ENCODE measurements at places on chromosomes 5 and 9. TPM values are rescaled to one million over a fixed set of nuclear protein-coding genes. Genes with fewer than 3 reads are reported as not detected.

DMRT3 gene
- total RNA-seq, result not detected

DNA sequence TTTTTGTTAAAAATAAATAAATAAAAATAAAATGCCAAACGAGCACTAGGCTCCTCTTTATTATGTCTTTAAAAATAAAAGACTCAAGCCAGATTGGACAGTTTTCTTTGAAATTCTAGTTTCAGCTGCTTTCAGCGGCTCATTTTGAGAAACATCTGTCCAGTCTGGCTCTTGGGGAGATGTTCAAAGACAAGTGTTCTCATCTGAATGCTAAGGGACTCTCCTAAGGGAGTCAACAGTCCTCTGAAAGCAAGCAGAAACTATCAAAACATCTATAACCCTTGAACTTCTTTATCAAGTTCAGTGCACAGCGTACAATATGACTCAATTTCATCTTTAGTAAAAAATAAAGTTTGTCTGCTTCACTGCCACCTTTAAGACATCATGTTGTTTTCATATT, 886.2 kb upstream of the DMAC1 start:
- DNase-seq, result no peak

DNA sequence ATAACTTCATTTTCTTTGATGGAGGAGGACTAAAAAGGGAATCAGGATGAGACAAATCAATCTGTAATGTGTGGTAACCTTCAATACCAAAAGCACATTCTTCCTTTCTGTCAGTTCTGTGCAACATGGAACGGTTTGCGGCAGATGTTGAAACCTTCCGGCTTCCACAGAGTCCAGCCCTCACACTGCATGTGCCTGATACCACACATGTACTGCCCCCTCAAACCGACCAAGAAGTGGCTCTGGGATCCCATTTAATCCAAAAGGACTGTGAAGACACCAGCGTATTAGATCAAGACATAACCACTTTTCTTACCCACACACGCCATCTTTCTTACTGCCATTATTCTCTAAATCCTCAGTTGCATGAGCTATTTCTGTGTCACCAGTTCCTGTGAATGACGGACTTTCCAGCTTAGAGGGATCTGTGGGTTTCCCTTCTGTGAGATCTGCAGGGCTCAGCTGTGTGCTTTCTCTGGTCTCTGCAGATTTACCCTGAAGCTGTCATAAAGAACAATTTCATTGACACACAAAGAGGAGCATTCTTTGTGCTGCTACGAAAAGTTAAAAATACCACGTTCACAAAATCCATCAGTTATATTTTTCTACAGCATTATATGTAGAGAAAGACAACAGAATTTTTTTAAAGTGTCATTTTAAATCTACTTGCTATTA, 25.8 kb downstream of the NSUN2 start:
- no peak for DNase-seq

CARTPT gene
- not detected for total RNA-seq

DNA sequence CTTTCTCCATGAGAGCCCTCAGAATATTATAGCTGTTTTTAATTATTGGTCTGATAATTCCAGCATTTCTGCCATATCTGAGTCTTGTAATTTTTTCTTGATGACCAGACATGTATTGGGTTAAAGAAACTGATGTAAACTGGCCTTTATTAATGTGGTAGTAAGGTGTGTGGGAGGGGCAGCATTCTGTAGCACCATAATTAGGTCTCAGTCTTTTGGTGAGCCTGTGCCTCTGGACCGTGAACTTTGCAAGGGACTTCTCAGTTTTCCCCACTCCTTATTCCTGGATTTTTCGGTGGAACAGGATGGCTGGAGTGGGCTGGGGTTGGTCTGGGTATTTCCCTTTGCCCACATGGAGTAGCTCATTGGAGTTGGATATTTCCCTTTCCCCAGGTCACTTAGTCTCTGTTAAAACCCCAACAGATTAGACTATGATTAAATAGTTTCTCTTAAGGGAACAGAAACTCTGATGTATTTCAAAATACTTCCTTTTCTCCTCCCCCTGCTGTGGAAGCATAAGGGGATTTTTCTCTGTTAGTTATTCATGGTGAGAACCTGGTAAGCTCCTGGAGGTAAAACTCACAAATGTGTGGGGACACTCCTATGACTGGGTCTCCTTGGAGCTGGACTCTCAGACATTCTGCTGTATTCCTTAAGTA, 52.4 kb downstream of the FSD1L start:
- no peak for DNase-seq

APBA1 gene
- 1.7 TPM for total RNA-seq

- peak; percentile 47 for DNase-seq
Observed at GRCh38 chr9:69326261-69326660, 1.2 kb downstream of the ENTREP1 start.

DNA sequence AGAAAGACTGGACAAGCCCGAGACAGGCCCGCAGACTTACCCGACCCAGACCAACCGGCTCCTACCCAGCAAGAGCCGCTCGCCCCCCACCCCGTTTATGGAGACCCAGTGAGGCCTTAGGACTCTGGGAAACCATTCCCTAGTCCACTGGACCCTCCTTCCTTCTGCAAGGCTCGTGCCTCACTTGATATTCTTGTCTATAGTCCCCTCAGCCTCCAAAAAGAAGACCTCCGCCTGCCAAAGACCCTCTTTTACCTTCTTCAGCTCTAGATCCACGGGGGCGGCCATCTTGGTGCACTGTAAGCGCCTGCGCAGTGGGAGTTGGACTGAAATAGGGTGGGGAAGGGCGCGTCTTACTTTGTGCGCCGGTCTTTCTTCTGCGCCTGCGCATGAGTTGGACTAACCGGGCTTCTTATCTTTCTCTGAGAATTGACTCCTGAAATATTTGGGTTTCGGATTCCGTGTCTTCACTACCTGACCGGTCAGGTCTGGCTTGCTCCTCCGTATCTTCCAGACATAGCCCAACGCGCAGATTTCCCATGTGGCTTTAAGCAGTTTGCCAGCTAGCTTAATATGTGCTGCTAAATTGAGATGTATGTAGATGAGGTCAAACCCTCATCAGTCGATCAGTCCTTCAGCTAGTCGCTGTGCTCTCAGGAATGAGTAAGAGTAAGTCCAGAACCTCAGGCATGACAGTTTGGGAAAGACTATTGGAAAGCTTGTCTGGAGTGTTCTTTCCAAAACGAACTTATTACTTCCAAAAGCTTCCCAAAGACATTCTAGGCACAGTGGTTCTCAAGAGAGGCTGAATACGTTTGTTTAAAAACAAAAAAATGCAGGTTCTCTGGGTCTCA, at the start of gene PFDN1:
Gene PFDN1 (minus strand): TSS at position 316 of the 854 bp plus-strand sequence. CDS start 28 bp downstream, at position 288.
- peak; percentile 95 for DNase-seq

DROSHA gene
- total RNA-seq, result 41.5 TPM

GRM6 gene
- total RNA-seq, result not detected

DNA sequence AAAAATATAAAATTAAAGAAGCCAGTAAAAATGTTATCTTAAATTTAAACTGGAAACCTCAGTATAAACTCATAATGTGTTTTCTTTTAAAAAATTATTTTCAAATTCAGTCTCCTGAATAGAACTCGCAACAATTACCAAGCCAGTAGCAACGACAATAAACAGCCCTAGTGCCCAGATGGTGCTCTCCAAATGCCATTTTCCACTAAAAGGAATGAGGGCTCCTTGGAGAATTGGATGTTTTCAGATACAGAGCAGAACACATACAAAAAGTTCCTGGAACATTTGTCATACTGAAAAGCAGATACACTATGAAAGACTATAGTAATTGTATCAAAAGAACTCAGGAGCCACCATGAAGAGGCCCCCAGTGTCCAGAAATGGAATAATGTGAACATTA, 97.4 kb downstream of the TMC1 start:
- no peak for DNase-seq

DNA sequence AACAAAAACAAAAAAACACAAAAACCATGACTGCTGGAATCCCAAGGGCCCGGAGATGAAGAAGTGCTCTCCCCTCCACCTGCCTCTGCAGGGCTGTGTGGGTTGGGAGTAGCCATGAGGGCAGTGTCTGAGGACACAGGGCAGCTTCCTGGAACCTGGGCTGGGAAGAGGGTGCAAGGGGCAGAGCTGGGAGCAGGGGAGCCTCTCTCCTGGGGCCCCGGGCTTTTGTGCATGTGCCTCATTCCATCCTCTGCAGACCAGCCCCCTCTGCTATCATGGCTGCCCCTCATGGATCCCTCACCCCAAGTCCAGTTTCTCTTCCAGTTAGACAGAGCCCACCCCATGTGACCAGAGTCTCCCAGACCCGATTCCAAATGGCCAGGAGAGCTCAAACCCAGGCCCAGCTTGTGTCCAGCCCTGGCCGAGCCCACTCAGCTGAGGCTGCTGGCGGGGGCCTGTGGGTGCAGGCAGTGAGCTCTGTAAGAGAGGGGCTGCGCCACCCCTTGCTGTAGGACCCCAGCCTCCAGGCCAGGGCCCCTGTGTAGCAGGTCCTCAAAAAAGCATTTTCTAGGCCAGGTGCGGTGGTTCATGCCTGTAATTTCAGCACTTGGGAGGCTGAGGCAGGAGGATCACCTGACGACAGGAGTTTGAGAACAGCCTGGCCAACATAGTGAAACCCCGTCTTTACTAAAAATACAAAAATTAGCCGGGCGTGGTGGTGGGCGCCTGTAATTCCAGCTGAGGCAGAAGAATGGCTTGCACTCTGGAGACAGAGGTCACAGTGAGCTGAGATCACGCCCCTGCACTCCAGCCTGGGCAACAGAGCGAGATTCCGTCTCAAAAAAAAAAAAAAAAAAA, 44.5 kb downstream of the PLPP7 start:
- peak; percentile 25 for DNase-seq

DNA sequence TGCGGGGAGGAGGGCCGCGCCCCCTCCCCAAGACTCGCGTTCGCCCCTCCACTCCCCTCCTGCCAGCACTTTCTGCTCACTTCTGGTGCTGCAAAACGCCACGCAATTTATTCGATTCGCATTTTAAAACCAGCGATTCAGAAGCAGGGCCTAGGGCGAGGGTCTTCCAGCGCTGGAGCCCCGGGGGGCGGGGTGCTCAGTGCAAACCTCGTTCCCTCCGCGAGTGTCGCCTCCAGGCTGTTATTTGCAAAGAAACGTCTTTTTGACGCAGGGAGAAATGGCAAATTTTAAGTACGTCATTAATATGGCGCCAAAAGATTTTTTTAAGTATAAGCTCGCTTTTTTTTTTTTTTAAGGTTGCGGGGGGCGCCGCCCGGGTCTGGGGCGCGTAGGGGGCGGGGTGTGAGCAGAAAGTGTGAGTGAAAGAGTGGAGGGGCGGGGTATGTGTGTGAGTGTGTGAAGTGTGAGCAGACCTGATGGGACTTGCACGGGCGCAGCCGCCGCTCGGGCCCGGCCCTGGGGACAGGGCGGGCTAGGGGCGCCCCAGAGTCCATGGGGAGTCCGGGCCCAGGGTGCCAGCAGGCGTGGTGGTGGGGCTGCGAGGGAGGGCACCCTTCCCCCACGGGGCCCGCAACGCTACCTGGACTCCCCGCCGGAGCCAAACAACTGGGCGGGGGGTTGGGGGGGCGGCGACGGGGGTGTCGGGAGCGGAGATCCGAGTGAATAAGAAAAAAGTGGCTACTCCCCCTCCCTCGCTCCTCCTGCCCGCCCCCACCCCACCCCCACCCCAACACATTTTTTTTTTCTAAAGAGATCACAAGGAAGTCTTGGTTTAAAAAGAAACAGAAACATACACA, at the start of gene JADE2:
Gene JADE2 (plus strand): TSS at position 845 of the 857 bp plus-strand sequence. CDS start 10,188 bp downstream, outside the sequence.
- peak; percentile 83 for DNase-seq

PTGES gene
- total RNA-seq, result 2.4 TPM

DNA sequence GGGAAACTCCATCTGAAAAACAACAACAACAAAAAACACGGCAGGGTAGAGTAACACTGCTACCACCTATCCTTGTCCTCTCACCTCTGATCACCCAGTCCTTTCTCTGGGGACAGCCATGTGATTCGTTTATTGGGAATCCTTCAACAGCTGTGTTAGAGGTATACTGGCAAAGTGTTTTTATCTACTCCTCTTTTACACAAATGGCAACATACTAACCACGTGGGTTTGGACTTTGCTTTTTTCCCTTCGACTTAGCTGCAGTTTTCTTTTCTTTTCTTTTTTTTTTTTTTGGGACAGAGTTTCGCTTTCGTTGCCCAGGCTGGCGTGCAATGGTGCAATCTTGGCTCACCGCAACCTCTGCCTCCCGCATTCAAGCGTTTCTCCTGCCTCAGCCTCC, 11.2 kb upstream of the SET start:
- DNase-seq, result no peak

TAF1L gene
- not detected for total RNA-seq

- no peak for DNase-seq
Observed at GRCh38 chr9:136366826-136367225, 3.3 kb upstream of the DNLZ start.

JAKMIP2 gene
- total RNA-seq, result 0.50 TPM

DNA sequence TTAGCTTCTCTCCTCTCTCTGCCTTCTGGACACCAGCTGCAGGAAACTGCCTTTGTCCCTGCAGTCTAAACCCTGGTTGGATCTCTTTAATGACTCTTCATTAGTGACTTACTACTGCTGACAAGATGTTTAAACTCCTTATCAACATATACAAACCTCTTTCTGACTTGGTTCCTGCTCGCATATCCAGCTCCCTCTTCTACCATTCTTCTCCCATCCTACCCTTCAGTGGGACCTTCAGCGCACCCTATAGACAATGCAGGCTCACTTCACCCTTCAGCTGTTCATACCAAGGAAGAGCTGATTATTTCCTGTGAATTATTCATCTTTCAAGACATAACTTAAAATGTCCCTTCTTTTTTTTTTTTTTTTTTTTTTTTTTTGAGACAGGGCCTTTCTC, 436.5 kb downstream of the KIAA0825 start:
- no peak for DNase-seq

DNA sequence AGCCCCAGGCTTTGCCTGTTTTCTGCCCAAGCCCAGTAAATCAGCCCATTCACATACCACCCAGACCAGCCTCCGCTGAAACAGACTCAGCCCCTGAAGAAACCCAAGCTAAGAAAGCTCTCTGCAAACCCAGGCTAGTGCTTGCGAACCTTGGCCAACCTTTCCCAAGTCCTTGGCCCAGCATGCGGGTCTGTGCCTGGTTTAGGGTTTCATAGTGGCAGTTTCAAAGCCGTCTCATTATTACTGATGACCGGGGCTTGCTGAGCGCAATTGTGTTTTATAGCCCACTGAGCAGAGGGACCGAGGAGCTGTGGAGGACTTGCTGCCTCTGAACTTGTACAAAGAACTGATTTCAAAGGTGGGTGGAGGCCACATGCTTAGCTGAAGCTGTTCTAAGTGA, 584.3 kb downstream of the BNC2 start:
- DNase-seq, result no peak

SHOC1 gene
- not detected for total RNA-seq

GRCh38 chr5:83553000-83553486, 81.5 kb downstream of the VCAN start:
- DNase-seq, result peak; percentile 33

PGM5 gene
- total RNA-seq, result 150 TPM

- DNase-seq, result no peak
Observed at GRCh38 chr9:75889977-75890471, 449 bp upstream of the PCSK5 start.

DNA sequence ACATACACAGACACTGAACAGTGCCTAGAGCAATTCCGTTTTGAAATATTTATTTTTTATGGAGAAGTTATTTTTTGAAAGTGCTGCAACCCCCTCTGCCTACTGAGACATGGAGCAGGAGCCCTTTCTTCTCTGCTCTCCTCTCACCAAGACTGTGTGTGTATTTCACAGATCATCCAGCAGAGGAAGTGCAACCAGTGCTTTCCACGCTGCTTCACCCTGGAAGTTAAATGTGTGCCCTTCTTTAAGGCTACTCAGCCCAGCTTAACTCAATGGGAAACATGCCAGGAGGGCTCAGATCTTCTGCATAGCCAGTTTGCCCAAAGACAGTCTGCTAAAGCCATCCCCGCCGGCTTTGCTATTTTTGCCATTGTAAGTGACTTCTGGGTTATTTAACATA, 606.3 kb downstream of the TLE1 start:
- no peak for DNase-seq

GRCh38 chr9:89037346-89037745, 46.1 kb downstream of the S1PR3 start:
- DNase-seq, result no peak

GRCh38 chr9:112939418-112939817, 48.7 kb upstream of the SLC46A2 start:
- DNase-seq, result no peak
